ENCODE measurements at places on chromosomes 2 and 18.

DNA sequence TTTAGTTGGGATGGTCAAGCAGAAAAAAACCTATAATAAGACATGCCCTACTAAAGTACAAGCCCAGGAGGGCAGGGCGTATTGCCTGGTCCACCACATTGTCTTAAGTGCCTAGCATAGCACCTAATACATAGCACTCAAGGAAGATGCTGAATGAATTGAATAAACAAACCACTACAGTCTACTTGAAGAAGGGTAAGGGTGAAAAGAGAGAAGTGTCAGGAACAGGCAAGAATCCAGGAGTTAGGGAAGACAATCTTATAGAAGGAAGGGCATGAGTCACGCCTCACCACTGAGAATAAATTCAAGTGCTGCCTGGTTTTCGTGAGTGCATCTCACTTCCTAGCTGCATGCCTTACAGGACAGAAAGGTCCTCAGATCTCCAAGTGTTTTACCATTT lies 13.9 kb downstream of the SLC19A3 start:
- DNase-seq = no peak

DNA sequence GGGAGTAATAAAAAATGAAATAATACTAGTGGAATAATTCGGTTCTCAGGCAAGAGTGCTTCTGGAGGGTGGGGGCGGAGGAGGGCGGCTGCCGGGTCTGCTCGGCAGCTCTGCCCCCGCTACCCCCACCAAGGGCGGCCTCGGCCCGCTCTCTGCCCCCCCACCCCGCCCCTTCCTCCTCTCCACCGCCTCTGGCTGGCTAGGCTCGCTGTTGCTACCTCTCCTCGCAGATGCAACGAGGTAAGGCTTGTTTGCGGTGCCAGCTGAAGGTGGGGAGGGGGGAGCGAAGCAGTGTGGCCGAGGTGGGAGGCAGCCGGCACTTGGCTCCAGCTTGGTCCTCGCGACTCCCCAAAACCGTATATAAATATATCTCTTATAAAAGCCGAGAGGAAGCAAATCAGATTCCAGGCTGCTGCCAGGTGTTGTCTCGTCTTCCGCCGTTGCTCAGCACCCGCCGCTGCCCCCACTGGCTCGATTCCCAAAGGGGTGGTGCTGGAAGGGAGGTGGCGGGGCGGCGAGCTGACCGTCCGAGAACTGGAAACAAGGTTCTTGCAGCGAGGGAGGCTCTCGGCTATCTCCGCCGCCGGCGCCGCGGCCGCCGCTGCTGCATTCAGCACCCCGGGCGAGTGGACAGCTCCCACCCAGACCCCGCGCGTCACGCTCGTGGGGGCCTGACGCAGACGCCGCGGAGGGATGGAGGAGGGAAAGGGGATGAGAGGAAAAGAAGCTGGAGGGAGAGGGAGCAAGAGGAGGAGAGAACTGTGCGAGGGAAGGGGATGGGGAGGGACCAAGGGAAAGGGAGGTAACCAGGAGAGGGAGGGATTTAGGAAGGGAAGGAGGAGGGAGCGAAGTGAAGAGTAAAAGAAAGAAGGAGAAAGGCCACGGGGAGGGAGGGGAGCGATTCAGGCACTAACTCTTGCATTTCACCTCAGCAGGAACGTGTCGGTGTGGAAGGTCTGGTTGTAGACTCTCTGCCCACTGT lies at the start of gene MARCHF4:
Gene MARCHF4 (minus strand): TSS at position 763 of the 982 bp plus-strand sequence. CDS start 2,223 bp downstream, outside the sequence.
- peak; percentile 90 for DNase-seq

- no peak for DNase-seq
Observed at GRCh38 chr2:10274983-10275802, 27.5 kb upstream of the HPCAL1 start.

DNA sequence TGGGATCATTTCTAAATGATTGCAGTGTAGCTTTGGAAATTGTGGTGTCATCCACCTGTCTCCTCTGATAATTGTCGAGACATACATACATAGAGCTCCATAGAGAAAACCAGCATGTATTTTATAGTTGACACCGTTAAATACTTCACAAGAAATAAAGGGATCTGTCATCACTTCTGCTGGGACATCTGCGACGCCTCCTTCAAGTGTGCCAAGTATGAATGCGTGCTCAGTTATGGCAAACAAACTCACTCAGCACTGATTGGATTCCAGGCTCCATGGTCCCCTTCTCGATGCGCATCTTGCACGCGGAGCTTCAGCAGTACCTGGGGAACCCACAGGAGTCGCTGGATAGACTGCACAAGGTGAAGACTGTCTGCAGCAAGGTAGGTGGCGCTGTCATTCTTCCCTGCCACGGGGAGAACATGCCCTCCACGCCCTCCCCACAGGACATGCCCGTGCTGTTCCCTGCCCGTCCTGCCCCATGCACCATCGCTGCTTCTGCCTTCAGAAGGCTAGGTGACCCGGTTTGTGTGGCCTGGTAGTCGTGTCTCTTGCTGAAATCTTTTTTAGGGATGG lies 64.1 kb downstream of the TRAPPC12 start:
- no peak for DNase-seq

GRCh38 chr2:30971231-30972025 lies 164.2 kb upstream of the CAPN13 start:
- DNase-seq = peak; percentile 83

GRCh38 chr18:33169218-33169617 lies 271.3 kb downstream of the CCDC178 start:
- no peak for DNase-seq

DNA sequence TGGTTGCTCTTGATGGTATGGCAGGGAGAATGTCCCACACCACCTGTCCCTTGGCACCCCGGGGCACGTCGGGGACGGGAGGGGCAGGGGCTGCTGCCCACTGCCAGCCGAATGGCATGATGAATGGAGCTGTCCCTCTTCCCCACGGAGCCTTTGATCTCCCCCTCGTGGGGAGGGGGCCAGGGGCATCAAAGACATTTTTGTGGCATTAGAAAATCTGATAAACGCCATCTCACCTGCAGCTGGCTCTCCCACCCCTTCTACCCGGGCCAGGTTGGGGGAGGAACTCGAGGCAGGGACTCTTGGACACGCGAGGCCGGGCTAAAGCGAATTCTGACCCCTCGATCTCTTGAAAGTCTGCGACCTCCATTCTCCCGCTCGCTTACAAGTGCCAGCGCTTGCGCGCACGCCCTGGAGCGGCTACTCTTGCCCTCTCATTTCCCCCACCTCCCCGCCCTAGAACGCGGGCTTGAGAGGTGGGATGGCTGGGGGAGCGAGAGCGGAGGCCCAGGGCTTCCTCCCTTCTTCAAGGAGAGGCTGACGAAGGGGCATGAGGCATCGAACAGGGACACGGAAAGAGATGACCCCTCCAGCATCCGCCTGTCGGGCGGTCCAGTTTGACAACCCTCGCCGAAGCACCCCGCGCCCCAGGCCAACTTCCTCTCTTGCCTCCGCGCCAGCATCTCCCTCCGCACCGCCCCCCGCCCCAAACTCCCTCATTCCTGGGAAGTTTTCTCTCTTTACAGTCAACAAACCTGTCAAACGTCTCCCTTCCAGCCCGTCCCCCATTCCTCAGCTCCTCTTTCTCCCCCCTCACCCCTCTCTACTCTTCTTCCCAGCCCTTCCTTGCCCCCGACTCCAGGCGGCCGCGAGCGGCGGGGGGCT lies 692 bp upstream of the WNT6 start:
- DNase-seq = no peak

DNA sequence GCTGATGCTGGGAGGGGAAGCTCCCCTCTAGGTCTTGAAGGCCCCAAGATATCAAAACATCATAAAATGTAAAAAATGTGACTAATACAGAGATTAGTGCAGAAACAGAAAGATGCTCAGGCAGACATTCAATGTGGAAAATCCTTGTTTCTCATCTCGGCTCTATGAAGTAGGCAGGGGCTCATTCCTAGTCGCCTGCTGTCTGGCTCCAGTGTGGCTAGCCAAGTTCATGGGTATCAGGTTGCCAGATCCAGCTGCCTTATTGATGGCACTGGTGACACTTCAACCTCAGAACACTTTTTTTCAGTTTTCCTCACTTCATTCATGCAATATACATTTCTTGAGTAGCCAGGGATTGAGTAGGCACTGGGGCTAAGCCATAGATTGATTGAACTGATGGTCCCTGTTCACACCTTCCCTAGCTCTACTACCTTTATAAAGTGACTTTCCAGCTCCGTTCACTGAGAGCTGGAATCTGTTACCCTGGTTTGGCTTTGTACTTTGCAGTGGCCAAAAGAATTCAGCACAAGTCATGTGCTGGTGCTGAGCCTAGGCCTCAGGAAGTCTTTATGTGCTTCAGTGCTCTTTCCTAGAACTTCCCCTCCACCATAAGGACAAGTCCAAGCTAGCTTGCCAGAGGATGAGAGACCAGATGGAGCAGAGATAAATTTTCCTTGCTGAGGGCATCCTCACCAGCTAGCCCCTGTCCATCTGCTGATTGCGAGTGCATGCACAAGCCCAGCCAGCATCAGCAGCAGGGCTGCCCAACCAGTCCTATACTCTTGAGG lies 373.6 kb upstream of the ST6GAL2 start:
- DNase-seq = no peak

DNA sequence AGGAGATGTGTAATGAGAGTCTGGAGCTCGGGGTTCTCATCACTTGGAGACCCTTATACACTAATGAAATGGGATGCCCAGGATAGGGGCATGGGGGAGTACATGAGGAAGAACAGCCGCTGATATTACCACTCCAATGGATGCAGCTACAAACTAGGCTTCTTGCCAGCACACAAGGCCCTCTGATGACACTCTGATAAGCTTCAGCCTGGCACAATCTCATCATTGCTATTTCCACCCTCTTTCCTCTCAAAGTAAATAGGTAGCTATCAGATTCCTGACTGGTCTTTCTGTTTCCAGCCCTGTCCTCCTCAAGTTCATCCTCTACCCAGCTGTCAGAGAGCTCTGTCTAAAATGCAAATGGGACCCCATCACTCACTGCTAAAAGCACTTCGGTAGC lies 103.0 kb downstream of the GPR39 start:
- DNase-seq = no peak

DNA sequence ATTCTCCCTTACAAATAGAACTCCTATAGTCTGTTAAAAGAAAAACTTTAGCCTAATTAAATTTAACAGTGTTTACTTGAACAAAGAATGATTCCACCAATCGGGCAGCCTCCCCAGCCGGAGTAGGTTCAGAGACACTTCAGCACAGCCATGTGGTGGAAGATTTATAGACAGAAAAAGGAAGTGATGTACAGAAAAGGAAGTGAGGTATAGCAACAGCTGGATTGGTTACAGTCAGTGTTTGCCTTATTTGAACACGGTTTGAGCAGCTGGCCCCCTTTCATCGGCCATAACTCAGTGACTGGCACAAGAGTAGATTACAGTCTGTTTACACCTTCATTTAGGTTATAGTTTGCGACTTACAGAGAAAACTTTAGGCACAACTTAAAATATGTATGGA lies 2.1 kb upstream of the SKA1 start:
- DNase-seq = no peak

DNA sequence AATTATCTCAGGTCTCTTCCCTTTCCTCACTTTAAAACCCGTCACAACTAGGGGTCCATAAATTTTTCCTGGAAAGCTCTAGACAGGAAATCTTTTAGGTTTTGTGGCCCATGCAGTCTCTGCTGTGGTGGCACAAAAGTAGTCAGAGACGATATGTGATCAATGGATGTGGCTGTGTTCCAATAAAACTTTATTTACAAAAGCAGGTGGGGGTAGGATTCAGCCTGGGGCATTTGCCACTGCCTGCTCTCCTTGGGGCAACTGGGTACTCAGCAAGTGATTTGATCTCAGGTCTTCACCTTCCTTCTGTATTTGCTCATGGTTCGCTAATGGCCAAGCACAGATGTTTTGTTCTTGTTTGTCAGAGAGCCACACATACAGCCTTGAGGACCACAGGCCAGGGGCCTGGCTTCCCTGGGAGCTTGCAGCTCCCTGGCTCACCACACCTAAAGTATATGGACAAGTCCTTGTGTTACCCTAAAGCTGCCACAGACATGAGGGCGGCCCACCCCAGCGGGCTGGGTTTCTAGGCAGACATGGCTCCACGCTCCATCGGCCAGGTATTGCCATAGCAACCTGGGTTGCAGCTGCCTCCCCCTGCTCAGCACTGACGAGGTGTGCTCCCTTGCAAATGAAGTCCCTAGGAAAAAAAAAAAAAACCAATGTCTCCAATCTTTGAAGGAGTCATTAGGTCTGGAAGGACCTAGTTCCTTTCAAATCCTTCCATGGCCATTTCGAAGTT lies 89.7 kb upstream of the YWHAQ start:
- DNase-seq = no peak

- DNase-seq = peak; percentile 43
Observed at GRCh38 chr2:225282858-225283710, 116.4 kb upstream of the NYAP2 start.

DNA sequence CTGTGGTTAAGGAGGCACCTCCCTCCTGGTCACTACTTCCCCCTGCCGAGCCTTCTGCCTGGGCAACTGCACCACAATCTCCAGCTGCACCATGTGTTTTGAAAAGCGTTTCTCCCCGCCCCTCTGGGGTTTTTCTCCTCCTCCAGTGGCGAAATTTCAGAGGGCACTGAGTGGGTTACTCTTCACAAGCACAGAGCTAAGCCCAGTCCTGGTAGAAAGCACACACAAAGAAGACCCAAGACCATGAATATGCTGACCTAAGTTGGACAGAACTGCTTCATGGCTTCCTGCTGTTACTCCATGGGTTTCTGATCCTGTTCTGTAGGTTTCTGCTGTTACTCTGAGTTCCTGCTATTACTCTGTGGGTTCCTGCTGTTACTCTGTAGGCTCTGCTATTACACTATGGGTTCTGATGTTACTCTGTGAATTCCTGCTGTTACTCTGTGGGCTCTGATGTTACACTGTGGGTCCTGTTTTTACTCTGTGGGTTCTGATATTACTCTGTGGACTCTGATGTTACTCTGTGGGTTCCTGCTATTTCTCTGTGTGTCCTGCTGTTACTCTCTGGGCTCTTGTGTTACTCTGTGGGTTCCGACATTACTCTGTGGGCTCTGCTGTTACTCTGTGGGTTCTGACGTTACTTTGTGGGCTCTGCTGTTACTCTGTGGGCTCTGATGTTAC lies 216.6 kb downstream of the RTP5 start:
- DNase-seq = no peak

DNA sequence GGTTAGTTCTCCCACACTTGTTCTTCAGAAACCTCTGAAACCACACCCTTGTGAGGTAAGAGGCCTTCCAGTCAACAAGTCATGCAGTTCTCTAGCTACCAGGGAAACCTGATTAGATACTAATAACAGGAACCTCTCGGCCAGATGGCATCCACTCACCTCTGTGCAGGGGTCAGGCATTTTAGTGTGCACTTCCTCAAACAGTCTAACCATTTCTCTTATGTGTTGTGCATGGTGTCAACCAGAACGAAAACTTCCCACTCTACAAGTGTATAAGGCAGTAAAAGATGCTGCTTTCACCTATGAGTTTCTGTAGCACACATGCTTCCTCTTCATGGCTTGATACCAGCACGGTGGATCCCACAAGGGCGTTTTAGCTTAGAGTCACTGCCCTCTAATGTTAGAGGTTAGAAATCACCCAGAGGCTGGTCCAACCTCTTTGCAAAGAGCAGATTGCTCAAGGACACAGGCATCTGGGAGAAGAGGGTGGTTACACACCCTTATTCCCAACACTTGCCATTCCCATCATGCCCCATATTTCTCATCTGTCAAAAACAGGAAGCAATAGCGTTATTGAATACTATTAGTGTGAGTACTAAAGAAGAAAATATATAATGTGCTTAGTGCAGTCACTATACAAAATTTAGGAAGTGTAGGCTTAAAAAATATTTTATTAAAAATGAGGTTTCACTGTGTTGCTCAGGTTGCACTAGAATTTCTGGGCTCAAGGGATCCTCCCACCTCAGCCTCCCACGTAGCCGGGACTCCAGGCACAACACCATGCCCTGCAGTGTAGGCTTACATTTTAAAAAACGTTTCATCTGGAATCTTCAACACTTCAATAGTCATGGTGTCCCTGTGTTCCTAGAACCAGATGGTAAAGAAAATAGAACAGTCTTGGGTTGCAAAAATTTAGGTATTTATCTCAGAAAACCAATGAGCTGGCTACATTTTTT lies 34.5 kb upstream of the RAB31 start:
- peak; percentile 75 for DNase-seq

- no peak for DNase-seq
Observed at GRCh38 chr18:7329016-7329415, 98.1 kb downstream of the LRRC30 start.
